Endothelial cell of umbilical vein (primary cell): ENCODE measurements at places on chromosomes 4 and X. TPM values are rescaled to one million over a fixed set of nuclear protein-coding genes. Genes with fewer than 3 reads are reported as not detected.

- peak; percentile 67 for DNase-seq
- H3K4me3 ChIP-seq: no peak overlapping the region
- H3K36me3 ChIP-seq: no peaks in the 10 kb centered on the region
- H3K27ac ChIP-seq: no peak overlapping the region
- H3K4me1 ChIP-seq: peaks cover 25% of the 10 kb centered on the region
Measured at GRCh38 chr4:94603170-94603747, 151.5 kb downstream of the PDLIM5 start.

DNA sequence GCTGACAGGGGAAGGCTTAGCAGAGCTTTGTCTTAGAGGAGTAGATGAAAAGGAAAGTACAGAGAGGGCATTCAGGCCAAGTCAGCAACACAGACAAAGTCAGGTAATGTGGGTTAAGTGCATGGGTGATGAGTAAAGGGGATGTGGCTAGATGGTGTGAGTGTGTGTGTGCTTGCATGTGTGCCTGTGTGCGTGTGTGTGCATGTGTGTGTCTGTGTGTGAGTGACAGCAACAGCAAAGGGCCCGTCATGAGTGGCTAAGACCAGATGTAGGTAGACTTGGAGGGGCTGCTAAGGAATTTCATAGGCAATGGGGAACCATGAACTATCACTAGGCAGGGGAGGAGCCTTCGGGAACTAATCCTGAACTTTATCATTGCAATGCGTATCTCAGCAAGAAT is 2.2 kb upstream of the GPR78 start:
- no peak overlapping the region for H3K27ac ChIP-seq
- H3K4me3 ChIP-seq: no peak overlapping the region
- no peaks in the 10 kb centered on the region for H3K36me3 ChIP-seq
- no peak for DNase-seq
- no peaks in the 10 kb centered on the region for H3K4me1 ChIP-seq

- H3K4me3 ChIP-seq: no peak overlapping the region
- no peak overlapping the region for H3K27ac ChIP-seq
- no peaks in the 10 kb centered on the region for H3K27me3 ChIP-seq
- no peak for DNase-seq
- H3K36me3 ChIP-seq: peaks cover 42% of the 10 kb centered on the region
Measured at GRCh38 chr4:84786478-84786877, 180.0 kb downstream of the WDFY3 start.

- H3K27ac ChIP-seq: no peak overlapping the region
- no peaks in the 10 kb centered on the region for H3K36me3 ChIP-seq
- H3K4me3 ChIP-seq: no peak overlapping the region
Measured at GRCh38 chrX:134520860-134521390, 61.0 kb downstream of the HPRT1 start.

Gene NEXMIF
- polyA plus RNA-seq: not detected in 2 replicates

Gene SYNPO2
- 0.03 and 0.06 TPM in 2 replicates for polyA plus RNA-seq
